K562 (cell line): ENCODE measurements at places on chromosomes 12 and 14. TPM values are rescaled to one million over a fixed set of nuclear protein-coding genes. Genes with fewer than 3 reads are reported as not detected.

- no peaks in the 10 kb centered on the region for H3K27me3 ChIP-seq
- H3K36me3 ChIP-seq = no peaks in the 10 kb centered on the region
- peak overlapping the region; percentile 18; the same call in 1 of the 3 replicates for H3K27ac ChIP-seq
- peak; percentile 50 for DNase-seq
Observed at GRCh38 chr12:123139926-123140675, 10.8 kb downstream of the PITPNM2 start.

The SLC10A1 gene
- total RNA-seq = not detected in 2 replicates

GRCh38 chr12:84810611-84811010 is 102.0 kb downstream of the SLC6A15 start:
- no peak overlapping the region for H3K4me3 ChIP-seq
- no peak overlapping the region for H3K27ac ChIP-seq
- H3K4me1 ChIP-seq = no peaks in the 10 kb centered on the region
- H3K27me3 ChIP-seq = no peaks in the 10 kb centered on the region
- DNase-seq = no peak

DNA sequence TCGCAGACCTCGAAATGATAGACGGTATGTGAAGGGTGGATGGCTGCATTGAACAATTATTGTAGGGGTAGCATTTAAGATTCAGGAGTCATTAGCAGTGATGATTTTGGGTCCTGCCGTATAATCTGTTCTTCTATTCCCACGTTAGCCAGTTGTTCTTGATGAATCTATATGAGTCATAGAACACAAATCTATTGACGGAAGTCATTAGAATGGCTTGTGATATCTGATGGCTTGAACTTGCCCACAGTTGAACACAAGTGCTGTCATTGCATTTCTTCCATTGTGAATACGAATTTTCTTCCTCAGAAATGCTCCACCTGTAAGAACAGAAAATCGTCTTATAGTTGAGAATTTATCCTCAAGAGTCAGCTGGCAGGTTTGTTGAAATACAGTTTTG is 1.9 kb downstream of the SRSF5 start:
- no peak overlapping the region for H3K27ac ChIP-seq
- H3K4me1 ChIP-seq = peaks cover 8% of the 10 kb centered on the region; the same call in 1 of the 2 replicates
- H3K27me3 ChIP-seq = no peaks in the 10 kb centered on the region
- DNase-seq = no peak
- peak overlapping the region; percentile 100; the same call in 1 of the 2 replicates for H3K4me3 ChIP-seq
- H3K36me3 ChIP-seq = peaks cover 62% of the 10 kb centered on the region

DNA sequence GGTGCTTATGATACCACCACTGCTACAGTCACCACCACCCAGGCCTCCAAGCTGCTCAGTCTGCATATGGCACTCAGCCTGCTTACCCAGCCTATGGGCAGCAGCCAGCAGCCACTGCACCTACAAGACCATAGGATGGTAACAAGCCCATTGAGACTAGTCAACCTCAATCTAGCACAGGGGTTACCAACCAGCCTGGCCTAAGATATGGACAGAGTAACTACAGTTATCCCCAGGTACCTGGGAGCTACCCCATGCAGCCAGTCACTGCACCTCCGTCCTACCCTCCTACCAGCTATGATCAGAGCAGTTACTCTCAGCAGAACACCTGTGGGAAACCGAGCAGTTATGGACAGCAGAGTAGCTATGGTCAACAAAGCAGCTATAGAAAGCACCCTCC is 55.1 kb downstream of the BRMS1L start:
- no peaks in the 10 kb centered on the region for H3K36me3 ChIP-seq
- no peak overlapping the region for H3K4me3 ChIP-seq
- no peak overlapping the region for H3K27ac ChIP-seq

The RILPL1 gene
- total RNA-seq = 10.6 and 12.1 TPM in 2 replicates

- H3K27me3 ChIP-seq = peaks cover 34% of the 10 kb centered on the region
- H3K4me3 ChIP-seq = no peak overlapping the region
- no peaks in the 10 kb centered on the region for H3K4me1 ChIP-seq
- H3K36me3 ChIP-seq = no peaks in the 10 kb centered on the region
- no peak overlapping the region for H3K27ac ChIP-seq
Observed at GRCh38 chr12:116876151-116876869, 4.9 kb downstream of the HRK start.

DNA sequence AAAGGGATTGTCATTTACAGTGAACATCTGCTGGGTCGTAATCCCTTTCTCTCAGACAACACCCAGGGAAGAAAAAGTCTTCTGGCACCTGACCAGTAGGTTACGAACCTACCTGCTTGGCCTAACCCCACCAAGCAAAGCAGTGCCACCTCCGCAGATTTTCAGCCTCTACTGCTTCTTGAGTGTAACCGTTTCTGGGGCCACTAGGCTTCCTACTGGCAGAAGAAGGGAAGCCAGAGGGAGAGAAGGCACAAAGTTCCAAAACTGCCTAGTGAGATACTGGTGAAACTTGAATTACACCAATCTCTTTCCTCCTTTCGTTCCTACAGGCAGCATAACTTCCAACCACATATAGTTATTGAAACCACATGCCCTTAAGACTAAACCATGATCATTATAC is 383.6 kb downstream of the BCAT1 start:
- H3K4me1 ChIP-seq = no peaks in the 10 kb centered on the region
- no peak for DNase-seq
- H3K27me3 ChIP-seq = peaks cover 33% of the 10 kb centered on the region
- H3K4me3 ChIP-seq = no peak overlapping the region
- H3K27ac ChIP-seq = no peak overlapping the region

GRCh38 chr12:94813314-94813713 is 163.0 kb upstream of the TMCC3 start:
- H3K4me1 ChIP-seq = no peaks in the 10 kb centered on the region
- no peaks in the 10 kb centered on the region for H3K36me3 ChIP-seq
- DNase-seq = no peak

- H3K27me3 ChIP-seq = no peaks in the 10 kb centered on the region
- no peak overlapping the region for H3K4me3 ChIP-seq
- peaks cover 84% of the 10 kb centered on the region for H3K36me3 ChIP-seq
- no peak for DNase-seq
Observed at GRCh38 chr12:56679883-56680575, 8.1 kb downstream of the PTGES3 start.

DNA sequence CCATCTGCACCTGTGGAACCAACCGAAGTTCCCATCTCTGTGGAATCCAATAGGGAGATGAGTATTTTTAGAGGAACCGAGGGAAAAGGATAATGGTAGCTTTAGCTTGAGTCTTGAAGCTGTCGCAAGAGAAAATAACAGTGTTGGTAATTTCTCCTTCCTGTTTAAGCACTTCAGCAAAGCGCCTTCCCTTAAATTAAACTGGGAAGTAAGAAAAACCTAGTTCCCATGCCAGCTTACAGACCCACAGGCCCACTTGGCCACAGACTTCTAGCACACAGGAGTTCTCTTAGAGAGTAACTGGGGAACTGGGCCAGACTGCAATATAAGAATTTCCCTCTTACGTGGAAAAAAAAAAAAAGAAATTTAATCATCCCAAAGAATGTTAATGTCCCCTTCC is 223.8 kb downstream of the EFCAB11 start:
- H3K4me1 ChIP-seq = no peaks in the 10 kb centered on the region
- no peaks in the 10 kb centered on the region for H3K36me3 ChIP-seq

DNA sequence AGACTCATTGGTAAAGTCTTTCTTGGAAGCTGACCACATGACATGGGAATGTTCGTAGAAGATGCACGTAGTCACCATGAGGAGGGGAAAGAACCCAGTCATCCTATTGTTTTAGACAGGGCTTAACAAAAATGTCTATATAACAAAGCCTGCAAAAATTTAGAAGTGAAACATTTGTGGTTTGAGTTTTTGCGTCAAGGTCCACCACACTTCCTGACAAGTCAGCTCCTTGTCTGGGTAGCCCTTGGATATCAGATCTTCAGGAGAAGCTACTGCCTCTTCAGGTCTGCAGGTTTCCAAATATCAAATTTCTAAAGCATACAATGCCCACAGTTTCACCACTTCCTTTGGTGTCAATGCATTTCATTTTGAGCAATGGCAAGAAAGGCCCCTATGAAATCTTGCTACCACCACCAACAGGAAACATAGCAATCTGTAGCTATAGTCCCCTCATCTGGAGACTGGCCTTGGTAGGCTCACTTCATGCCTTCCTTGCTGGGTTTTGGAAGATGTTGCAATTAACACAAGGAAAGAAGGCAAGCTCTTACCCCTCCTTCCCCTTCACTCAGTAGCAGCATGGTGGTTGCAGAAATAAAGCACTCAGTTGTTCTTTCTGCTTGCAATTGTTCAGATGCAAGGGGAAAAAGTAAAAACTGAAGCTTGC is 235.2 kb downstream of the PCNX1 start:
- H3K4me3 ChIP-seq = no peak overlapping the region
- no peaks in the 10 kb centered on the region for H3K27me3 ChIP-seq
- DNase-seq = no peak
- H3K4me1 ChIP-seq = no peaks in the 10 kb centered on the region; the same call in 1 of the 2 replicates
- no peak overlapping the region for H3K27ac ChIP-seq

DNA sequence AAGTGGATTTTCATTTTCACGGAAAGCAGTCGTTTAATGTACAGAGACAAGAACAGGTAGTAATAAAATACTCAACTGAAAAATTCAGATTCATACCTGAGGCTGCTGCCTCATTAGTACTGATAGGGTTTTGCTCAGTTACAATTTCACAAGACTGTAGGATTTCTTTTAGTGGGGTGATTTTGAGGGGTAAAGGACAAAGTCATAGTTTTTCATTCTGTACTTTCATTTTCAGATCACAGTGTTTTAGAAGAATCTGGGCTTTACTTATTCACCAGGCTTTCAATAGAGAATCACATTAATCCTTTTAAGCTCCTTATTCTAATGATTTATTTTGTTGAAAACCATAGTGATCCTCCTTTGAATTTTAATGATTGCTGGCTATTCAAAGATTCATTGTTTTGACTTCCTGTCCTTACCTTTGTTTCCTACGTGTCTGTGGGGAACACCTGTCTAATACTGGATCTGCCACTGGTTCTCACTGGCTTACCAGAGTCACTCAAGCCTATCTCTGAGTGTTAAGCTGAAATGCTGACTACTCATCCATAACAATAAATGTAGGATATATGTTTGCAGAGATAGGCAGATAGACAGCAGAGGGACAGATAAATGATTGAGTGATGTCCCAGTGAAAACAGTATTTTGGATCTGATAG is 243.8 kb upstream of the NPAS3 start:
- no peaks in the 10 kb centered on the region for H3K27me3 ChIP-seq
- no peak overlapping the region for H3K4me3 ChIP-seq
- H3K4me1 ChIP-seq = no peaks in the 10 kb centered on the region
- H3K36me3 ChIP-seq = no peaks in the 10 kb centered on the region
- no peak overlapping the region for H3K27ac ChIP-seq
- no peak for DNase-seq

The SRRM4 gene
- total RNA-seq = not detected in 2 replicates

- H3K27ac ChIP-seq = no peak overlapping the region
- H3K36me3 ChIP-seq = no peaks in the 10 kb centered on the region
- DNase-seq = no peak
- no peak overlapping the region for H3K4me3 ChIP-seq
- no peaks in the 10 kb centered on the region for H3K27me3 ChIP-seq
- H3K4me1 ChIP-seq = no peaks in the 10 kb centered on the region
Observed at GRCh38 chr14:99131632-99132271, 140.2 kb downstream of the BCL11B start.

GRCh38 chr12:120625557-120626419 is 14.6 kb upstream of the CABP1 start:
- no peaks in the 10 kb centered on the region for H3K36me3 ChIP-seq
- 0 out of 2 replicates have a peak overlapping the region, but pooled peaks have one; percentile 0 for H3K4me3 ChIP-seq
- peak overlapping the region; percentile 69 for H3K27ac ChIP-seq

DNA sequence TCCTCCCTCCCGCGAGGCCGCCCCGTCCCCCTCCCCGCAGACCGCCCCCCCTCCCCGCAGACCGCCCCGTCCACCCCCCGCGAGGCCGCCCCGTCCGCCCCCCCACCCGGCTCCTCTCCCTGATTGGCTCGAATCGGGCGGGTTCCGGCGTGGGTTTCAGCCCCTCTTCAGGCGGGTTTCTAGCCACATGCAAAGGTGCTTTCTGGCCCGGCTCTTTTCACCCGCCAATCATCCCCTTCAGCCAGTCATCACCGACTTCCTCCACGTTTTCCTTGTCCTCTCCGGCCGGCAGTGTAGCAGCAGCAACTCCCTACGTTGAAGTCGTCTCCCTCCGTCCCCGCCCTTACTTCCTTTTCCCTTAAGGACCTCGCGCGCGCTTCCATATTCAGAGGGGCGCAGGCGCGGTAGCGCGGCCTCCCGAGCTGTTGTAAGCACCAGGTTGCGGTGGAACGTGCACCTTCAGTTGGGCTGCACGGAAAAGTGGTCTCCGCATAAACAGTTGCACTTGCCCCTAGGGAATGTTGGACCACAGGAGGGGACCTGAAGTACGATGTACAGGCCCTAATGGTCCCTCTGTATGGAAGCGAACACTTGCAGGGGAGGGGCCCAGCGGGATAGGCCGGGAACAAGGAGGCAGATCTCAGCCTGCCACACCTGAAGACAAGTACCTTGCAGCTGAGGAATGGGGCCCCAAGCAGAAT is 44.6 kb upstream of the ESR2 start:
- H3K27me3 ChIP-seq = no peaks in the 10 kb centered on the region
- H3K36me3 ChIP-seq = no peaks in the 10 kb centered on the region
- peak overlapping the region; percentile 83 for H3K27ac ChIP-seq
- H3K4me3 ChIP-seq = peak overlapping the region; percentile 63

DNA sequence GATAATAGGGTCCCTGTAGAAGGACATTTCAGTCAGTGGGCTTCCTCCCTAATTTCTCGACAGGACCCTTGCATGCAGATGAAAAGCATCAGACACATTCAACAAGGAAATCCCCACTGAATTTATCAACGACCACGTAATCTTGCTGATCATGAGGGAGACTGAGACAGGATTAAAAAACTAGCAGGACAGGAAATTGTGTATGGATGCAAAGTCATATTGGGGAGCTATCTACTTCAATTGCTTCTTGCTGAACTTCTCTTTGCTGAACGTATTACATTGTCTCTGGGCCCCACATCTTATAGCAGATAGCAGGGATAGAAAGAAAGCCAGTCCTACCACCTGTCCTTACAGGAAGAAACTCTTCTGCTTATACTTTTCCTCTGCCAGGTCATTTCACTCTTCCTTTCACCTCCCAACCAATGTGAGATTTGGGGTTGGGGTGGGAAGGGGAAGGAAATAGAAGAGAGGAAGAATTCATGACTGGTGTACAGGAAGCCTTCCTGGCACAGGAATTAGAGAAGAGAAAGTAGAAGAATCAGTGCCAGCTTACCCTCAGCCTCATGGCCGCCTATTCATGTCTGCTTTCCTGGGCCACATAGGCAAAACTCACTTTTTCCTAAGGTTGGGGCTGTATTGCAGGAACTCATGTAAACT is 333.3 kb downstream of the ZFP36L1 start:
- no peak overlapping the region for H3K4me3 ChIP-seq
- DNase-seq = no peak
- H3K27ac ChIP-seq = no peak overlapping the region
- no peaks in the 10 kb centered on the region for H3K27me3 ChIP-seq
- no peaks in the 10 kb centered on the region for H3K36me3 ChIP-seq

GRCh38 chr14:52902971-52903619 is 47.8 kb downstream of the FERMT2 start:
- H3K27me3 ChIP-seq = no peaks in the 10 kb centered on the region
- no peaks in the 10 kb centered on the region for H3K36me3 ChIP-seq
- no peak overlapping the region for H3K4me3 ChIP-seq
- H3K27ac ChIP-seq = no peak overlapping the region

GRCh38 chr14:21476523-21476924 is 235 bp downstream of the RAB2B start:
- H3K27ac ChIP-seq = peak overlapping the region; percentile 60
- peaks cover 17% of the 10 kb centered on the region; the same call in 2 of the 3 replicates for H3K36me3 ChIP-seq
- DNase-seq = peak; percentile 75
- H3K27me3 ChIP-seq = no peaks in the 10 kb centered on the region

The COPS7A gene
- total RNA-seq = 22.5 and 23.4 TPM in 2 replicates

The TGFB3 gene
- total RNA-seq = 1.9 and 2.3 TPM in 2 replicates

- H3K4me1 ChIP-seq = no peaks in the 10 kb centered on the region
- peaks cover 3% of the 10 kb centered on the region; the same call in 1 of the 3 replicates for H3K27me3 ChIP-seq
- H3K36me3 ChIP-seq = no peaks in the 10 kb centered on the region
- no peak for DNase-seq
- H3K4me3 ChIP-seq = no peak overlapping the region
Observed at GRCh38 chr12:3607821-3608220, 116.8 kb downstream of the PRMT8 start.
